ENCODE measurements at places on chromosomes 7 and 10.

DNA sequence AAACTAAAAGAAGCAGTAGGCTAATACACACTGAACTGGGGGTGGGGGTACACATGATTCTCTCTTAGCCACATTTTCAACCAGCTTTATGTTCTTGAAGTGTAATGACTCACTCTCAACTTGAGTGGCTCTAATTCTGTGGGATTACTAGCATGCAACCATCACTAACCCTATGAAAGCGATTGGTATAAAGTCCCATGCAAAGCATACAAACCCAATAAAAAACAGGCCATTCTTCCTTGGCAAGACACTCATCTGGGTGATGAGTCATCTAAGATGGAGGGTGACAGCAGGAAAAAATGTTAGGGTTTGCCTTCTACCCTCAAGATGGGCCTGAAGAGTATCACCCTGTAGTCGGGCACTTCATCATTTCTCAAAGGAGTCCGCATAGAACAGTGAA is 14.9 kb upstream of the PON3 start:
- no peak for DNase-seq

DNA sequence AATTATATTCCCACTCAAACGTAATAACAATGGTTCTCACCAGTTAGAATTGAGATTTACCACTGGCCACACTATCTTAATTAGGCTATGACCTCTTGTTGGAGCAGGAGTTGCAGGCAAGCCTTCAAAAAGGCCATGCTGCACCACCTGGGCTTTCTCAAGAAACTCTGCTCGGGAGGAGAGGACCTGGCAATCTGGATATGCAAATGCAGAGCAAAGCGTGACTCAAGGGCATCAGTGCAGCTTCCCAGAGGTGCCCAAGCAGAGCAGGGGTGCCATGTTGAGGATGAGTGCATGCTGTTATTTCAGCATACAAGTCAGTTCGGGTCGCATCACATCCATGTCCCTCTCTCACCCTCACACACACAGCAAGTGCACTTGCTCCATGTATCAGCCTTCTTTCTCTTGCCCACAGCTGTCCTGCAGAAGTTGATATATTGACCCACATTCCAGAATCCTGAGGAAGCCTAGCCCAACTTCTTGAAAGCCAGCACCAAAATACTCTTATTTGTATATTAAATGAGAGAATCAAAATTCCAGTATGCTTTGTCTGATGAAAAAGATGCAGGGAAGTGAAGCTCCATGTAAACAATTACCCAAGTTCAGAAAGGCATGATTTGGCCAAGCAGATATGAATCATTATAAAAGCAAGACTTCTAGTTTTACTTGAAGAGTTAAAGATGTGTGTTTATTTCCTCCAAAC is 55.7 kb upstream of the IL6 start:
- no peak for DNase-seq

DNA sequence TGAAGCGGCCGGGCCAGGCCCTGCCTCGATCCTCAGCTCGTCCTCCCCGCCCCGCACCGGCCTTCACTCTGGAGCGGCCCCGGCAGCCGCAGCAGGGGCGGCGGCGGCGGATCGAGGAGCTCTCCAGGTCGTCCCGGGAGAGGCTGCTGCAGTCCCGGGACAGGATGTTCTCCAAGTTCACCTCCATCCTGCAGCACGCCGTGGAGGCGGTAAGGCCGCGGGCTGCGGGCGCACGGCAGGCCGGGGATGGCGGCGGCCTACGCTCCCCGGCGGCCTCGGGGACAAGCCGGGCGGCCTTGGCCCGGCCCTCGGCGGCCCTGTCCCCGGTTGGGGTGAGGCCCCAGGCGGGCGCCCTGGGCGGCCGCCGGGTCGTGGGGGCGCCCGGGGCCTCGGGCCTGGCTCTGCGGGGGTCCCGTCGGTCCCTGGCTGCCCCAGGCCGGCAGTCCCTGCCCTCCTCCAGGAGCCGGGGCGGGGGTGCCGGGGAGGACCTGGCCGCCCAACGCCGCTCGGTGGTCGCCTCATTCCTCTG is 399 bp downstream of the FHIP2A start:
- DNase-seq: no peak

DNA sequence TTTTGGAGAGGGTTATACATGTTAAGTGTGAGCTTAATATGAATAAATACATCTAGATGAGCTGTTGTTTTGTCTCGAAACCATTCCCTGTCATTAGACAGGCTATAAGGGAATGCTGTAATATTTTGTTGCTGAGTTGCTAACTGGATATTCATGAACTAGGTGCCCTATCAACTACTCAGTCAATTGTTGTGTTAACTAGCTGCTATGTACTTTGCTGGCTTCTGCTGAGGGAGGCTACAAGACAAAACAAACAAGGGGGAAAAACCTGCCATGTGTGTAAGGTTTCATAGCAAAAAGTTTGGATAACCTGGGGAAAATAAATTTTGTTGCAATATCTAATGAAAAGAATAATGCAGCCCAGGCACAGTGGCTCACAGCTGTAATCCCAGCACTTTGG is 110.4 kb downstream of the CSTF2T start:
- DNase-seq: no peak

DNA sequence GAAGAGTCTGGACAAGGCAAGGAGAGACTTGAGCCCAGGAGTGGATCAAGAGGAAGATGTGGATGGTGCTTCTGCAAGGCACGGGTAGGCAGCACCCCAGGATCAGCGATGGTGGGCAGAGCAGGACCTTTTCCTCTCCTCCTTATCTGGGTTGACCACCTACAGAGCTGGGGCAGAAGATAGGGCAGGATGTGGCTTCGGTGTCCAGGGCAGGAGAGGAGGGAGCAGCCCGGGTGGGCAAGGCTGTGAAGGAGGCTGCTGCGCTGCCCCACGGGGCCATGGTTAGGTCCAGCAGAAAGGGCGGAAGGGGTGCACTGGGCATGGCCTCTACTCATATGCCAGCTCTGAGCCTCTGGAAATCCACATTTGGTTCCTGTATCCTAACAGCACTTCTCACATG is 20.0 kb upstream of the PARP12 start:
- DNase-seq: no peak

DNA sequence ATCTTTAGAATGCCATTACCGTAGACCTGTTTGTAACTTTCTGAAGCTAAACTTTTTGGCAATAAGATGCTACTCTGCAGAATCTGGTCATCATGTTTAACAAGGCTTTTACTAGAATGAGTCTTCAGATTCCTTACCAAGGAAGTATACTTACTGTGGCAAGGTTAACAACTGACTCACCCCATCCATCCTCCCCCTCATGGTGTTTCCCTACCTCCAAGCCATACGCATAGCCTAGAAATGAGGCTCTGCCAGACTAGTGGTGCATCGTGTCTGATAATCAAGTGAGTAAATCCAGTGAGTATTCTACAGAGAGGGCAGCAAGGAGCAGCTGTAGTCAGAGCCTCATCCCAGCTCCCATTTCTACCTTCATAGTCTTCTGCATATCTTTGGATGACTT is 223.6 kb downstream of the IPMK start:
- no peak for DNase-seq

- no peak for DNase-seq
Observed at GRCh38 chr7:30119890-30120577, 14.8 kb upstream of the MTURN start.

GRCh38 chr10:112475575-112476218 is 28.7 kb downstream of the VTI1A start:
- DNase-seq: no peak

GRCh38 chr10:115772606-115773005 is 500.4 kb downstream of the GFRA1 start:
- no peak for DNase-seq

DNA sequence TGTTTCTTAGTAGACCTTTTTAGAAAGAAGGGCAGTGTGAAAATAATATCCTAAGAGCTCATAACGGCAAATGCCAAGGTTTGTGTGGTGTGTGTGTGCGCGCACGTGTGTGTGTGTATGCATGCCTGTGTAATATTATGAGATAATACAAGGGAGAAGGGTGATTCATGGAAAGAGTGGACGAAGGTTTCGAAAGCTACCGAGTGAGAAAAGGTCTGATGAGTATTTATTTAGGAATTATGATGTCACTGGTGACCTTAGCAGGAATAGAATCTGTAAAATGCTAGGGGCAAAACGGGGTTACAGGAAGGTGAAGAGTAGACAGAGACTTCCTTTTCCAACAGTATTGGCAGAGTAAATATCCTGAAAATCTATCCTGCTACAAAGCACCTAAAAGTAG is 107.3 kb downstream of the AHR start:
- DNase-seq: peak; percentile 8

GRCh38 chr7:134051020-134051419 is 76.1 kb upstream of the LRGUK start:
- no peak for DNase-seq

GRCh38 chr7:157547611-157548010 is 210.8 kb downstream of the DNAJB6 start:
- DNase-seq: no peak

GRCh38 chr7:92200791-92201190 is 21.8 kb upstream of the LRRD1 start:
- no peak for DNase-seq

Data from activated CD4-positive, alpha-beta T cell treated with anti-CD3 and anti-CD28 coated beads, Interleukin-2, amount 10 ng/mL, durations not matched to agents 24 days and 14 days (primary cell).